T1000 (cell line): ENCODE measurements at places on chromosomes 2 and 18.

DNA sequence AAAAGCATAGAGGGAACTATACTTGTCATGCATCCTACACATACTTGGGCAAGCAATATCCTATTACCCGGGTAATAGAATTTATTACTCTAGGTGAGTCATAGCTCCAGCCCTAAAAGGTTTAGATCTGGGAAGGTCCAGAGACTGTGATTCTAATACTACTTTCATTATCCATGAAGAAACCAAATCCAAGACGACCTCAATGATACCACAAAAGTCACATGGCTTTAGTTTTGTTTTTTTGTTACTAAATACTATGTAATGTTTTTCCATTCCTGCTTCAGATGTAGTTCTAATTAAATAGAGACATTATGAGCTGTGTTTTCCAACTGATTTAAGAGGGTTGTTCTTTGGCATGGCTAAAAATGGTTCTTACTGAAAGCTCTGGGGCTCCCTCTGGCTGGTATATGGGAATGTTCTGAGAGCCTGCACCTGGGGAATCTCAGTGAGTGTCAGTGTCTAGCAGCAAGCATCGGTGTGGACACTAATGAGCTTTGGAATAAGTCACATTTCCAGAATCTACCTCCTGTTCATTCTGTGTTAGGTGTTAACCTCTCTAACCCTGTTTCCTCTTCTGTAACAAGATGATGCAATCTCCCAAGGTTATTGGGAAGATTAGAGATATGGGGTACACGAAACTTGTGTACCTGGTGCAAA, 20.5 kb upstream of the IL1RL2 start:
- DNase-seq: peak; percentile 1

GRCh38 chr2:31337860-31338259, 76.7 kb downstream of the XDH start:
- DNase-seq: peak; percentile 29

GRCh38 chr2:197673606-197674005, 1.8 kb downstream of the RFTN2 start:
- no peak for DNase-seq

- DNase-seq: no peak
These were observed 14.6 kb downstream of the GKN1 start for GRCh38 chr2:68989035-68989434.

GRCh38 chr2:72834596-72834995, 8.8 kb upstream of the EXOC6B start:
- DNase-seq: no peak

DNA sequence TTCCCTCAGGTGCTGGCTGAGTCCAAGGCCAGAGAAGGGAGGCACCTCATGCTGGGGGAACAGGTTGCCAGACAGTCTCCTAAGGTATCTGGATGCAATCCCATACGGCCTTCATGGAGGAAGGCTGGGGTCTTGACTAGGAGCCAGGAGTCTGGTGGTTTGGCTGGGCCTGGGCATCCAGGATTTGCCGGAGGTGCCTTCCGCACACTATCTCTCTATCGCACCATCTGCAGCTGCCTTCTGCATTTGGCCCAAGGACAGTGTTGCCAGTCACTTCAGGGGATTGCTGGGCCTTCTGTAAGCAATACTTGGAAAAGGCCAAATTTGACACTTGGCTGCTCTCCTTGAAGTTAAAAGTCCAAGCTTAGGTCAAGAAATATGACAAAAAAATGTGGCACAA, 327.2 kb downstream of the EN1 start:
- no peak for DNase-seq

DNA sequence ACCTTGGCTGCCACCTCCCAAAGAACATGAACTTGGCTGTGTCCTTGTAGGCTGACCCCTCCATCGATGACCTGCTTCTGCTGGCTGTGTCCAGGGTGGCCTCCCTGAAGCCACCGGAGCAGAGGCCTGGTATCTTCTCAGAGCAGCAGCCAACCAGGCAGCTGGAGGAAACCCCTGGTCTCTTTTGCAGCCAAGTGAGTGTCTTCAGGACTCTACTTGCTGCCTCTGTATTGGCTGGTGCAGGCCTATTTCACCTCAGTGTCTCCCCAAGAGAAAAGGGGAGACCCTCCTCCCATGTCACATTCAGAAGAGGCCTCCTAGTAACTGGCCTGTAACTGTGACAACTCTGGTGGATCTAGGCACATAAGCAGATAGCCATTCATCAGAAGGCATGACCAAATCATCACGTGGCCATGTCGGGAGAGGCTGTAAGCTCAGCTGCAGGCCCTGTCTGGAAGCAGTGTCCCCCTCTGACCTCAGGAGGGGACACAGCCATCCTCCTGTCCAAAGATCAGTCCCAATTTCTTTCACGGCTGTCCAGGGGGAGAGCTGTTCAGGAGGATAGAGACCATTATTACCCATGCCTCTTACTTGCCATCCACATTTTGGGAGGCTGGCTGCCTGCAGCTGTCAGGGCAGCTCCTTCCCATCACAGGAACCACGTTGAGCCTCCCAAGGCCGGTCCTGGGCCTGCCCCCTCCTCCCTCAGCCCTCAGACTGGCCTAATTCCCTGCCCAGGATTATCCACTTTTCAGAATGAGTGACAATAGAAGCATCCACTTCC, 20.9 kb upstream of the ROCK2 start:
- no peak for DNase-seq

DNA sequence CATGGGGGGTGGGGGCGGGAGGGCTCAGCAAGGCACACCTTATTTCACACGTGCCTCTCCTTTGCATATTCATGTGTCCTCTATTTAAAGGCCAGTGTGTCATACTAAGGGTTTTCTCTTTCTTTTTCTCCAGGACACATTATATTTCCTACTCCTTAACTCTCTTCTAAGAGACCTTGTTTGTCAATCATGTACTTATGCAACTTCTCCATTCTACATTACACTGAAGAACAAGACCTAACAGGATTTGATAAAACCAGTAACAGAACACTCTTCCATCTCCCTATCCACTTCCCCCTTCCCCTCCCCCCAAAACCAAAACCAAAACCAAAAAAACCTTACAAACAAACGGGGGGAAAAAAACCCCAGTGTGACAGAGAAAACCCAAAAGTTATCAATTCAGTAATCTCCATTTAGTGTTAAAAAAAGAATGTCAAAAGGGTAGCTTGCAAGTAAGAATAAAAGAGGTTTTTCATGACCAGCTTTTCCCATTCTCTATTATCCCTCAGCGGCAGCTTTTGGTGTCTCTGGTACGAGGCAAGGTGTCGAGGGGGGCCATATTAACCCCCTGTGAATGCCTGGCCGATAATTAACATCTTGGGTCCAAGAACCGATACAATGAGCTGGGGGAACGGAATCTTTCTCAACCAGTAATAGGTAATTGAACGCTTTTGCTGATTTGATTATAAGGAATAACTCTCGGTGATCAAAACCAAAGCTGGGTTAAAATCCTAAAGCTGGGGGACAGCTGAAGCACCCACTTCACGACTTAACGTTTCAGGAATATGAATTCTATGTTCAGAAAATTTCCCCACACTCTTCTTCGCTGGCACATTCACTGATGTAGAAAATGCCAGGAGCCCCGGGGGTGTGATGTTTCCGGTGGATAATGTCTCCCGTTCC, 191.0 kb upstream of the TCF4 start:
- DNase-seq: no peak

- DNase-seq: no peak
These were observed 70.0 kb upstream of the ATP5MC3 start for GRCh38 chr2:175251425-175252041.
